CD4-positive, alpha-beta T cell treated with Interleukin-4 for 1 hour (primary cell): ENCODE measurements at places on chromosomes 2 and 18.

- DNase-seq = no peak
Observed at GRCh38 chr2:101696272-101697123, 1.0 kb upstream of the MAP4K4 start.

GRCh38 chr18:77077941-77078689, 54.5 kb downstream of the MBP start:
- peak; percentile 9 for DNase-seq

- DNase-seq = peak; percentile 11
Observed at GRCh38 chr2:70115646-70116442, 28.6 kb downstream of the PCBP1 start.

- no peak for DNase-seq
Observed at GRCh38 chr2:180130403-180130802, 123.3 kb upstream of the CWC22 start.

- DNase-seq = no peak
Observed at GRCh38 chr2:65300134-65300760, 72.6 kb downstream of the ACTR2 start.

DNA sequence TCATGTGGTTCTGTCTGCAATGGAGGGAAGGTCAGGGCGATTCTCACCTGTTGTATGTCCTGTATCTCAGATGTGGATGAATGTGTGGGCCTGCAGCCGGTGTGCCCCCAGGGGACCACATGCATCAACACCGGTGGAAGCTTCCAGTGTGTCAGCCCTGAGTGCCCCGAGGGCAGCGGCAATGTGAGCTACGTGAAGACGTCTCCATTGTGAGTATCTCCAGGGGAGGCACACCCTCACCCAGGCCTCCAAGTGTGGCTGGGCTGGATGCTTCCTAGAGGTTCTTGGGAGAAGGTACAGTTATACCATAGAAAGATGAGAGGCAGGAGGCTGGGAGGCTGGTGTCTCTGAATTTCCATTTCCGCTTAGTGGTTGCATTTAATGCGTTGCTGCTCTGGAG, 46.9 kb downstream of the FBLN7 start:
- no peak for DNase-seq

DNA sequence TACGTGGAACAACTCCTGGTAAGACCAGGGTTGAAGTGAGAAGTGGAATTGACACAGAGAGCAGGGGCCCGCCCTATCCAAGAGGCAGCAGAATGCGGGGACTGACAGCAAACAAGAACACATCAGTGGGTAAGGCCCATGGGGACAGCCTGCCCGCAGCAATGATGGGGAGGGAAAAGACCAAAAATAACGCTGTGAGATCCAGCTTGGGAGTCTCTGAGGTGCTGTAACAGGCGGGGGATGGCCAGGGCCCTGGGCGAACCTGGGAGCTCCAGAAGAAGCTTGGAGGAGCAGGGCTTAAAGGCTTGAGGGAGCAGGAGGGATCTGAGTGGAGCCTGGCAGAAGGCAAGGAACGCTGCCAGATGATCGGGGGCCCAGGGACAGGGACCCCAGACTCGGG, 173.4 kb downstream of the TMEM200C start:
- no peak for DNase-seq

DNA sequence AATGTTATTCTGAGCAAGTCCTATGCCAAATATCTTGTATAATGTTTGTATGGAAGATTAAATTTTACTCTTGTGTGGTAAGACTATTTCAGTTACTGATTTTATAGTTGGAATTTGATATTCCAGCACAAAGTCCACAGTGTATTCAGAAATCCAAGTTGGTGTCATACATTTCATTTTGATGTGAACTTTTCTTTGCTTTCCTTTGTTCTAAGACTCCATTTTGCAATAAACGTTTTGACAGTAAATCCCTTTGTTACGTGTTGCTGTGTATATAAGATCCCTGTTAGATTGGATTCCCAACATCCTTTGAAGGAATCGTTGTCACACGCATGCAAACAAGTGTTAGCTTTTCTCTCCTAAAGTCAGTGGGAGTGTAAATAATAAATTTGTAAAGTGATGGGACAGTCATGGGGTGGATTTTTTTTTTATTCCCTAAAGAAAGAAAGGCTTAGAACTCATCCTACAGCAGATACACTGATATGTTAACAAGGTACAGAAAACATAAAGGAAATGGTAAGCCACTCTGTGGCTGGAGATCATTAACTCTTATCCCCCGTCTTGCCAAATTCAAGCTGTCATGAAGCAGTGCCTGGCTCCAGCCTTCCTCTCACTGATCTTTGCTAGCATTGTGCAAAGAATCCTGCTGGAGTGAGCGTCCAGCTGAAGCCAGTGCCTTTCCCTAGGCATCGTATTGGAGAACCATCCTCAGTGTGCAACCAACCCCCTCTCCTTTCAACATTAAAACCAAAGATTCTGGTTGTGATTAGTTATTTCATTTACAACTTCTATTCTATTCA, 127.6 kb upstream of the CDCA7 start:
- DNase-seq = no peak

GRCh38 chr2:165529130-165529529, 59.6 kb downstream of the CSRNP3 start:
- no peak for DNase-seq

DNA sequence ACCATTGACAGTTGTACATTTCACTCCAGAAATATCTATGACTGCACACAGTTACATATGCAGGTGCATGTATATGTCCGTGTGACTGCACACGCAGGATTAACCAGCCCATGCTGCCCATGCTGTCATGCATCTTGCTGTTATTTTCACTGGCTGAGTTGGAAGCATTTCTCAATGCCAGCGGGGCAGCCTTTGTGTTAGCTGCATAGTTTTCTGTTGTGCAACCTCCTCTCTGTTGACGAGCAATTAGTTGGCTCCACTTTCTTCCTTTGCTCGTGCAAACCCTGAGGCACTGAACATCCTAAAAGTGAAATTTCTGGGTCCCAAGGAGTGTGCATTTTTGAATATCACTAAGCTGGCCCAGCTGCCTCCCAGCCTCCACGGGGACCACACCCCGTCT, 133.4 kb upstream of the GLI2 start:
- DNase-seq = no peak

GRCh38 chr2:234373481-234374149, 123.3 kb downstream of the ARL4C start:
- DNase-seq = no peak

DNA sequence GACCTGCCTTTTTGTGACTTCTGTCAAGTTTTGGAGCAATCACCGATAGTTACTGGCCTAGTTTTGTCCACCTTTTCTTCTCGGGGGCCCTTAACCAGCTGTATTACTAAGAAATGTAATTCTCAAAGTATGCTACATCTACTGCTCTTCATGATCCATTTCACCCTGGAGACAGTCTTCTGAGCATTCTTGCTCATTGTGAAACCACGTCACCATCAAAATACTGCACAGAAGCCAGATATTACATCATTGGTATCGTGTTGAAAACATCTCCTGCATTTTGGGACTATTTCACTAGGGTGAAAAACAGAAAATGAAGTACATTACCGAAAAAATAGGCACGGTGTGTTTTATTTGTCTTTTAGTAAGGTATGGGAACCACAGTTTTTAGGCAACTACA, 11.7 kb downstream of the LYPD6B start:
- no peak for DNase-seq

DNA sequence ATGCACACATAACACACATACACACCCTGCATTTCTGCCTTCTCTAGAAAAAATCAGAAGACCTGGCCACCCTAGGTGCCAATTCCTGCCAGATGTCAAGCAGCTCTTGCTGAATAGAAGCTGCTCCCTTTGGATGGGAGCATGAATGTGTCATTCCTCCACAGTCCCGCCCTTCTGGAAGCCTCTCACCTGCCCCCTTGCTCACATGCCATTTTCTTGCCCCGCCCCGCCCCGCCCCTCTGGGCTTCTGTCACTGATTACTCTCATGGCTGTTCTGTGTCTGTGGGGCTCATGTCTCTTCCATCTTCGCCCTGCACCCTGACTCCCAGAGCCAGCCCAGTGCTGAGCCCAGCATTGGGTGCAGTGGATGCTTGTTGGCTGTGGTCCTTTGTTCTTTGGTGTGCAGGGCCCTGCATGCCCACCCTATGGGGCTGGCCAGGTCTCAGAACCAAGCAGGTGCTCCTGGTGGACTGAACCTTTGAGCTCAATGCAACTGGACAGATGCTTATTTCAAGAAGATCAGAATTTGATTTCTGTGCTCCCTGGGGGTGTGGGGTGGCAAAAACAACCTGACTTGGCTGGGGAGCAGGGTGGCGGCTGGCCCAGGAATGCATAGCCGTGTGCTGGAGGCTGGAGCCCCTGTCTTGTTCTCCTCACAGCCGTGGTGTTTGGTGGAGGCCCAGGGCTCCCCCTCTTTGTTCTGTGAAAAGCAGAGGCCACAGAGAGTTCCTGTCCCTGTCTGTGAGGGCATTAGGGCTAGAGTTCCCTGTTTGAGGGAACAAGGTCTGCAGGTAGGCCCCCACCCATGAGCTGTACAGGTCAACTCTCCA, 140.6 kb upstream of the GLI2 start:
- no peak for DNase-seq

DNA sequence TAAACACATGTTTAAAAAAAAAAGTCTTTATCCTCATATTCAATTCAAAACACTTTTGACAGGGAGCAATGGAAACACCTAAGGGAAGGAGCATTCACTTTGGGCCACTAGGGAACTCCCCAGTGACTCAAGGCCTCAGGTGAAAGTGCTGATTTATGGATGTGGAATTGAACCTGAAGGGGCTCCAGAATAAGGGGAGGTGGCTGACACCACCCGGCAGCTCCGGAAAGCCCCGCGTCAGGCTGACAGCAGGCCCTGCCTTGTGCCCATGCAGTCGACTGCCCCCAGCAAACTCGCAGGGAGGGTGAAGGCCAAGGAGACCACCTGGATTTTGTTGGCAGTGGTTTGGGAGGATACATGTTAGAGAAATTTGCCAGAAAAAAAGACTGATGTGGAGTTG, 275.3 kb upstream of the NCKAP5 start:
- DNase-seq = no peak

DNA sequence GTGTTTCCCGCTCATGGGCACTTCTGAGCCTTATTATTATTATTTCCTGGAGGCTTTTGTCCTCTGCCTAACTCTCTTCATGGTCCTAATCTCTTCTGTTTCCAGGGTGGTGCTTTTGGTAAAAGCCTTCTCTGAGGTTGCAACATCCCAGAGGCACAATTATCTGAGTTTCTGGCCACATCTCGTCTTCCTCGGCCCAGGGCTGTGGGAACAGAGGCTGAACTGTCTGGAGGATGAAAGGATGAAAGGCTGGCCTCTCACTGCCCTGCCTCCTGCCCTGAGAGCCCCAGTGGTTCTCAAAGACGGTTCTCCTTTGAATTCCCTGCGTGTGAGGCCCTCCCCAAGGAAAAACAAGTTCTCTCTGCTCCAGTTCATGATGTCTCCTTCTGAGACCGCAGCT, 13.8 kb downstream of the GYPC start:
- no peak for DNase-seq

GRCh38 chr2:38284971-38285370, 92.1 kb downstream of the ATL2 start:
- DNase-seq = no peak

- DNase-seq = no peak
Observed at GRCh38 chr2:74736589-74736988, 82.5 kb downstream of the SEMA4F start.

DNA sequence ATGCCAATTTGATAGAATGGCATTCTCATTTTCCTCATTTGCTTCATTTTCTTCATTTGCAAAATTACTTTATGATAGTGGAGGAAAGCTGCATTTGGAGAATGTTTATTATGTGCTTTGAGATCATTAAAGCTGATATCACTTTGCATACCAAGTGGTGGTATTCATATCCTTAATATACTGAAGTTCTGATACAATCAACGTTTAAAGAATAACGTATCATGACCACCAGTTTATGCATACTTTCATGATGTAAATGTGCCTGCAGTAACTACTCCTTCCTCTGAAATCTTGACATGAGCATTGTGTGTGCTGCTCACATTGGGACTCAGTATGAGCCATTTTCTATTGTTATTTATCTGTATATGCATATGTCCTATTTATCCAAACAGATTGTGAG, 302.1 kb downstream of the ARHGAP15 start:
- DNase-seq = no peak

GRCh38 chr2:62789518-62789917, 84.0 kb downstream of the EHBP1 start:
- no peak for DNase-seq

- no peak for DNase-seq
Observed at GRCh38 chr2:206311026-206311425, 36.6 kb downstream of the ZDBF2 start.

DNA sequence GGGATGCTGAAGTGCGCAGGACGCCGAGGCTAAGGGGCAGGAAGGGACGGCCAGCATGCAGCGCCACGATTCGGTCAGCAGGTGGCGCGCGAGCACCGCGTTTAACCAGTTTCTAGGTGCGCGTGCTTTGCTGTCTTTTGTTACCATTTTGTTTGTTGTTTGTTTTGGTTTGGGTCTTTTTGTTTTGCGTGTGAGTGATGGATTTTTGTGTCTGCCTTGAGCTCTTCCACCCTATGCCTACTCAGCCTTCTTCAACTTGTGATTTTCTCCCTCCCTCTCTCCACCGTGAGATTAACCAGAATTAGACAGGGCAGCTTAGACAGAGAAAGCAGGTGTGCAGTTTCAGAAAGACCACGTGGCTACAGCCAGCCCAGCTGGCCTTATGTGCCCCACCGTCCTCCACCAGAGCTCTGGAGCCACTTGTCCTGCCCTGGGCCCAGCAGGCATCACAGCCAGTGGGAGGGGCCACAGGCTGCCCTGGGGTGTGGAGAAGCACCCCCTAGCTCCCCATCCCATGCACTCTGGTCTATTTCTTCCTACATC, 180.2 kb downstream of the RNF144A start:
- DNase-seq = peak; percentile 74

DNA sequence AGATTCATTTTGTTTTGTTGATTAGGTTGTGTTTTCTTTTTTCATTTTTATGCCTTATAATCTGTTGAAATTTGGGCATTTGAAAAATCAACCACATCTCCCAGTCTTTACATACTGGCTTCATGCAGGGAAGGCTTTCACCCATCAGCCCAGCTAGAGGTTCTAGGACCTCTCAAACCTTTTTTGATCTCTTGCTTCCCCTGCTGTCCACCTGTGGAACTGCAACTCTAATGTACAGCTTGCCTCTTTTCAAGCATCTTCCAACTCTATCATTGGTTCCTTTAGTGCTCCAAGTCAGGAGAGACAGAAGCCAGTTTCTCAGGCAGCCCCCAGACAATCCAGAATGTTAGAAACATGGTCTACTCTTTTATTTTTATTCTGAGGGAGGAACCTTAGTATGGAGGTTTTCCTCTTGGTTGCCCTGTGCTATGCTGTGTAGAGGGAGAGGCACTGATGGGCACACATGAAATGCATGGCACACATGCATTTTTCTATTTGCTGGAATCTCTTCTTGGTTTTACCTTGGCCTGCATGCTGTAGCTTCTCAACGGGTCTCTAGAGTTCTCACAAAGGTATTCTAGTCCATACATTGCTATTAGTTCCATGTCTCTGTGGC, 107.2 kb upstream of the L3MBTL4 start:
- no peak for DNase-seq

DNA sequence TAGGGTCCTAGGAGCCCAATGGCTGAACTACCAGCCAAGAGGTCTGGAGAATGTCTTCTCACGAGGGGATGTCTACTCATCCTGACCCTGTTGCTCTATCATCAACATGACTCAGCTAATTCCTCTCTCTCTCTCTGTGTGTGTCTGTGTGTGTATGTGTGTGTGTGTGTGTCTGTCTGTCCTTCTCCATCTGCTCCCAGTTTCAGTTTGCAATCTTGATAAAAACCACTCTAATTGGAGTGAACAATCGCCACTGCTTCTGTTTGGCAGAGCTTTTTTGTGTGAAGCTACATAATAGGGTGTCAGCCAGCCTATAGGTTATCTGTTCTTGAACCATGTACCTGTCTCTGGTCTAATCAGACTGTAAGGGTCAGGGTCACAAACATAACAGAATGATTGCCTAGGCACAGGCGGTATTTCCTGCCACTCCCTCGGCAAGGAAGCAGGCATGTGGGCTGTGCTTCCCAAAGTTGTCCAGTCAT, 219.8 kb downstream of the SH3BP4 start:
- no peak for DNase-seq
